ENCODE measurements at places on chromosomes 4 and X. TPM values are rescaled to one million over a fixed set of nuclear protein-coding genes. Genes with fewer than 3 reads are reported as not detected.

DSPP gene
- total RNA-seq, result not detected

TEX13C gene
- not detected for total RNA-seq

EIF1AX gene
- 88.5 TPM for total RNA-seq

ENPP6 gene
- not detected for total RNA-seq

CABS1 gene
- not detected for total RNA-seq

ASB12 gene
- total RNA-seq, result 0.16 TPM

AMTN gene
- not detected for total RNA-seq

ELMOD2 gene
- 35.2 TPM for total RNA-seq

TMSB15A gene
- 0.46 TPM for total RNA-seq

SMIM43 gene
- not detected for total RNA-seq

UGT2A1 gene
- total RNA-seq, result not detected

GDPD2 gene
- not detected for total RNA-seq

LRP2BP gene
- 0.27 TPM for total RNA-seq

GPRIN3 gene
- total RNA-seq, result 2.6 TPM

PRSS12 gene
- 4.1 TPM for total RNA-seq

SHROOM2 gene
- 15.9 TPM for total RNA-seq

CFI gene
- total RNA-seq, result not detected

STATH gene
- total RNA-seq, result not detected

GAGE1 gene
- not detected for total RNA-seq

HPGD gene
- total RNA-seq, result 0.20 TPM

CLTRN gene
- 1.0 TPM for total RNA-seq

ESX1 gene
- total RNA-seq, result 0.84 TPM

ARR3 gene
- total RNA-seq, result not detected

AFP gene
- total RNA-seq, result 8.6 TPM

TMPRSS11E gene
- 0.41 TPM for total RNA-seq

AKAP4 gene
- total RNA-seq, result not detected

PAGE5 gene
- total RNA-seq, result not detected

DCK gene
- total RNA-seq, result 10.8 TPM

SPATA4 gene
- total RNA-seq, result 0.46 TPM

TMSB15C gene
- 2.3 TPM for total RNA-seq

MAGEA12 gene
- 0.98 TPM for total RNA-seq

GPRASP3 gene
- 8.0 TPM for total RNA-seq

GPRASP1 gene
- 2.7 TPM for total RNA-seq

AFAP1 gene
- 62.7 TPM for total RNA-seq
